ENCODE measurements at places on chromosomes 16 and 17. TPM values are rescaled to one million over a fixed set of nuclear protein-coding genes. Genes with fewer than 3 reads are reported as not detected.

DNA sequence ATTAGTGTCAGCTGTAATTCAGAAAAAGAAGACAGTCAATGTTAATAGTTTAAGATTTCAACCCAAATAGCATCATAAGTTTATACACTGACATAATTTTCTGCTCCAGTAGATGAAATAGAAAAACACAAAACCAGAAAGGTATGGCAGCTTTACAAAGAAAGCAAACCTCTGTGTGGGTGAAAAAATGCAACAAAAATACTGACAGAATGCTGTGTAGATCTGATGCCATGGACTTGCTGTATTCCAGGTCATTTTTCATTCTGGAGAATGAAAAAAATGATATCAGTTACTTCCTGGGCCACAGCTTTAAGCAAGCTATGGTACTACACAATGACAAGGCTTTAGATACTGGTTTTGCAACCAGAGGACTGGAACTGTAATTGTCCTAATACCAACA is 116.0 kb downstream of the MAP2K4 start:
- no peak for DNase-seq

The C16orf74 gene
- 6.9 TPM for total RNA-seq

DNA sequence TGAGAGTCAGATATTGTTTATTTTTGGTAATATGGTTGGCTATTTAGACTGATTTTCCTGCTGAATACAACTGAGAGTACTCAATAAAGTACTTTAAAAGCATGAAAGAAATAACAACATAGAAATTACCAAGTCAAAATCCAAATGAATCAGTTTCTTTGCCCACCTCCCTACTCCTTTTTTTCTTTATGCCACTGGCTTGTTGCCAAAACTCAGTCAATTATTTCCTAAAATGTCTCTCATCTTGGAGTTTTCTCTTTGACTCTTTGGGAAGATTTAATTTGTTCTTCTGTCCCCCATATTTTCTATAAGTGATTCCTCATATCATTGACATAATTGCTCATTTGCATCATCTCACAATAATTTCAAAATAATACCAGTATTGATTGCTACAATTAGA is 2.6 kb upstream of the OMG start:
- no peak for DNase-seq

DNA sequence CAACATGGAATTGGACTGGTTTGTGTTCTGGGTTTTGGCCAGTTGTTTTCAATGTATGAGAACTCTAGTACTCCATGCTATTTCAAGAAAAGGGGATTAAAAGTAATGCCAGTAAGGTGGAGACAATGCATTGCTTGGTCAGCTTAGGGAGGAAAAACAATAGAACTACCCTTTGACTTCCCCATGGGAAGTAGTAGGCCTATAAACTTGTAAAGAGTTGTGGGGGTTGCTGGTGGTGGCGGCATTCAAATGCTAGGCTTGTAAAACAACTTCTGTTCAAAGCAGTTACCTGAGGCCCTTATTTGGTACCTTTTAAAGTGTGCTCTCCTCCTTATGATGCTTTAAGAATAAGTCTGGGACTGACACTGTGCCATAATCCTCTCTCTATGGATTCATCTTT is 9.4 kb downstream of the MAP3K3 start:
- DNase-seq: no peak

The NPIPA2 gene
- 2.1 TPM for total RNA-seq

All from T-cell (primary cell).